Umbilical cord (tissue), 2 donors: ENCODE measurements at places on chromosomes 5 and 9. TPM values are rescaled to one million over a fixed set of nuclear protein-coding genes. Genes with fewer than 3 reads are reported as not detected.

The PANK3 gene
- 75.1 TPM for total RNA-seq

The SCGB3A1 gene
- not detected for total RNA-seq

The AIF1L gene
- total RNA-seq = 35.4 TPM

DNA sequence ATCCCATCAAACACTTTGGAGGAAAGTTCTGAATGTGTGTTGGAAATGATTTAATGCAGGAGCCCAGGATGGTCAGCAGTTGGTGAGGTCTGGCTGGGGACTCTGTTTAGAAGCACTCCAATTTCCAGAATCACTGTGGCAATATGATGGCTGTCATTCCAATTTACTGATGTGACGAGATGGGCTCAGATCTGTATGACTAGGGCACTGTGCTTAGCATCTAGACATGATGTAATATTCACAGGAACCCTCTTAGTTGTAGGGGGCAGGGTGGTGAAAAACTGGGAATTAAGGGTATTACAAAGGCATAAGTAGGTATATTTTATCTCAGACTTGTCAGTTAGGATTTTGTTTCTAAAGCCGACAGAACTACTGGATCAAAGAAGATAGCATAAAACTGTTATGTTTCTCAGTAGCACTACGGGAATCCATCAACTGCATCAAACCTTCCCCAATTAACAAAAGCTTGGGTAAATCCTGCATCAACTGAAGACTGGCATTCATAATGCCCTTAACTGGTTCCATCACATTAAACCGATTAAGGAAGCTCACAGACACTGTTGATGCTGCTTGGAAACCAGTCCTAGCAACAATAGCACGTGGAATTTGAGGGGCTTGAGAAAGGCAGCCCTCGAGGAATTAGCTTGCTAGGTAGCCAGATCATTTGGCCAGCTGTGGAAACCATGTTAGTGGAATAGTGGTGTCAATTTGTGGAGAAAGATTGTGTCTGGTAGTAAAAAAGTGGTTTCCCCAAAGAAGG lies 86.1 kb downstream of the SV2C start:
- DNase-seq = no peak

DNA sequence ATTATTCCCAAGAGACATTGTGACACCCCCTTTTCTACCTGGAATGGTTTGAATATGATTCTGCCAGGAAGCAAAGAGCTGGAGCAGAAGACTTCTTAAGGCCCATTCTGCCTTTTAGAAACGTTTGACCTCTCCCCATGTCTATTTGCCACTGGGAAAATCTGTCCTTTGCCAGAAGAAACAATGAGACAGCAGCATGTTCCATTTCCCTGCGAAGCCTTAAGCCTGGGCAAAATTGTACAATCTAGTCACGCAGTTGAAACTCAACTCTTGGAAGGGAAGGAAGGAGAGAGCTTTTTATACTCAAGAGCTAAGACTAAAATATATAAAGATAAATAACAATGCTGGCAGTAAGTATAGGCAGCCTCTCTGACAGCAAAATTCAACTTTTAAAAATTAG lies 22.1 kb upstream of the SPOCK1 start:
- no peak for DNase-seq

- no peak for DNase-seq
Measured at GRCh38 chr9:100465274-100465673, 7.7 kb upstream of the TMEFF1 start.

- DNase-seq = no peak
Measured at GRCh38 chr9:106146066-106146840, 451.9 kb downstream of the TMEM38B start.

- DNase-seq = peak; percentile 30
Measured at GRCh38 chr9:14661421-14662059, 31.7 kb downstream of the ZDHHC21 start.

- DNase-seq = no peak
Measured at GRCh38 chr9:123974471-123974870, 37.1 kb upstream of the LHX2 start.

DNA sequence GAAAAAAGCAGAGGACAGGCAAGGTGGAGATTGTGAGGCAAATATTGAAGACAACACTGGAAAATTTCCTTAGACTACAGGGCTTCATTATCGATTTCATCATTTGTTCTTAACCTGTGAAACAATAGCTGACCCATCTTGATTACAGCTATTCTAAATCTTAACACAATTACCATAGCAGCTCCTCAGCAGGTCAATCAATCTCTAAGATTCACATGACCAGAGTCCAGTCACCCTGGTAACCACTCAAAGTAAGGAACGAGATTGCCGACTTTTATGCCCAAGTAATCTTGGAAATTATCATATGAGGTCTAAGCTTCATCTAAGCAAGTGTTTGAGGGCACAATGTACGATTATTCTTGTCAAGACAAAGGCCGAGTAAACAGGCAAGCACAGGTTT lies 93.8 kb downstream of the TTC39B start:
- no peak for DNase-seq

DNA sequence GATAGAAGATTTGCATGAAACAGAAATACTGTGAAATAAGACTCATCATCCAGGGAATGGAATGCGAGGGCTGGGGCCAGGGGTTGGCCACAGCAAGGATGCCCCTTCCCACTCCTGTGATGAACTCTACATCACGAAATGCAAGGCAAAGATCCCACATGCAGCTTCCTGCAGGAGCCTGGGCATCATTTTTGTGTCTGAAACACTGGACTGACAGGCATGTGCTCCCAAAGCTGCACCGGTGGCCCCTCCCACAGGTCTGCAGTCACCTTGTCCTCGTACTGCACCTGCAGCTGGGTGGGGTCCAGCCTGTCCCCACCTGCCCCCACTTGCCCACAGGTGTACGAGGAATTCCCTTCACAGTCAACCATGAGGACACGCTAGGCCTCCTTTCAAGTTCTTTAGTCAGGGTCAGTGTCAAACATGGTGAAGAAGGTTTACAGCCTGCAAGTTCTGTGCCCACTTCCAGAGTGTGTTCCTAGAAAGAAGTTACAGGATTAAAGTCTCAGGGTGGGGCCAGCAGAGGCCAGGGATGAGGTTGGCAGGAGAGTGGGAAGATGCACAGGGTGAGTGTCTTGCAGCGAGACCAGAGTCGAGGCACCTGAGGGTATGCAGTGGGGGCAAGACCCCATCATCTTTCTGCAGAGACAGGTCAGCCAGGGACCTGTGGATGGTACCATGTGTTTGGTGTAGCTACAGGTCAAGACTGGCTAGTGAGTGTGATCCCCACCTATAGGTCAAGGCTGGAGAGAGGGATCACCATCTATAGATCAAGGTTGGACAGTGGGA lies 155.0 kb upstream of the IRX2 start:
- no peak for DNase-seq

DNA sequence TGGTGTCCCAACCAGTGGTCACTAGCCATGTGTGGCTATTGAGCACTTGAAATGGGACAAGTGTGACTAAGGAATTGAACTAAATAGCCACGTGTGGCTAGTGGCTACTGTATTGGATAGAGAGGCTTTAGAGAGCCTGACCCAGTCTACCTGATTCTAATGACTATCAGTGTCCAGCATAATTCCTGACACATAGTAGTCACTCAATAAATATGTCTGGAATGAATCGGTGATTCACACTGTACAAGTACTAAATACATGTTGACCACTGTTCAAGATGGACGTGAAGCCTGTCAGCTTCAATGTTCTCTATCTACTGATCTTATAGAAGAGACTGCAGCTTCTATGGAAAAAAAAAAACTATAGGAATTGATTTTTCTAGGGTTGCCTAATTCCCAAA lies 57.7 kb upstream of the MAST4 start:
- no peak for DNase-seq

- DNase-seq = no peak
Measured at GRCh38 chr9:129757045-129757444, 4.2 kb upstream of the PTGES start.

- no peak for DNase-seq
Measured at GRCh38 chr9:15831384-15831783, 278.5 kb downstream of the CCDC171 start.

DNA sequence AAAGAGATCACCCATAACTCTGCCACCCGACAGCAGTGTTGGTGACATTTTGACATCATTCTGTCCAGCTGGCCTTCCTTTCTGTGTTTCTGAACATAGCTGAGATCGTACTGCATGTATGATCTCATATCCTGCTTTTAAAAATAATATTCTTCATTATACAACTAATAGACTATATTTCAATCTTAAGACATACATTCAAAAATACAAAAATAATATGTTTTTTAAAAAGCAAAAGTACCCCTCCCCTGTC lies 47.7 kb upstream of the RPL26L1 start:
- no peak for DNase-seq

GRCh38 chr5:165981671-165982070 lies 2309.8 kb upstream of the WWC1 start:
- peak; percentile 71 for DNase-seq
